Esophagus squamous epithelium (tissue), 5 donors: ENCODE measurements at places on chromosomes 5 and 9.

DNA sequence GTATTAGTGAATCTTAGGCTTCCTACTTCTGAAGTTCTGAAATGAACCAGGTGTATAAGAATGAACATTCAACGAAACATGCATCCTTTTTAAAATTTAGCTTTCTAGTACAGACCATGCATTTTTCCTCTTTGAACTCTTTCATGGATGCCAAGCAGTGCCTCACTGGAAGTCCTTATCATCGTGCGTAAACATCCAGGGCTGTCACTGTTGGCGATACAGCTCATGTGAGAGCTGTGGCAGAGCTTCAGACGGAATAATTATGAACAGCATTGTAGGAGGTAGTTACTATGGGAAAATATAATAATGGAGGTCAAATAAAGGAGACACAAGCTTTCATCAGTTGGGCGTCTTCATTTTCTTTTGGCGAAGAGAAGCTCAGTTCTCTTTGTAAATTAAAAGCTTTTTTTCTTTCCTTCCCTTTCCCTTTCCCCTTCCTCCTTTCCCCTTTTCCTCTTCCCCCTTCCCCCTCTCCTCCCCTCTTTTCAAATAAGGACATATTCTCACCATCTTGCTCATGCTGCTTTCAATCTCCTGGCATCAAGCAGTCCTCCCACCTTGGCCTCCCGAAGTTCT is 167.3 kb downstream of the KDM4C start:
- peaks cover 5% of the 10 kb centered on the region for H3K4me1 ChIP-seq
- H3K27me3 ChIP-seq, result no peaks in the 10 kb centered on the region
- no peak overlapping the region for H3K27ac ChIP-seq
- no peak for DNase-seq
- H3K36me3 ChIP-seq, result no peaks in the 10 kb centered on the region
- no peak overlapping the region for H3K4me3 ChIP-seq

DNA sequence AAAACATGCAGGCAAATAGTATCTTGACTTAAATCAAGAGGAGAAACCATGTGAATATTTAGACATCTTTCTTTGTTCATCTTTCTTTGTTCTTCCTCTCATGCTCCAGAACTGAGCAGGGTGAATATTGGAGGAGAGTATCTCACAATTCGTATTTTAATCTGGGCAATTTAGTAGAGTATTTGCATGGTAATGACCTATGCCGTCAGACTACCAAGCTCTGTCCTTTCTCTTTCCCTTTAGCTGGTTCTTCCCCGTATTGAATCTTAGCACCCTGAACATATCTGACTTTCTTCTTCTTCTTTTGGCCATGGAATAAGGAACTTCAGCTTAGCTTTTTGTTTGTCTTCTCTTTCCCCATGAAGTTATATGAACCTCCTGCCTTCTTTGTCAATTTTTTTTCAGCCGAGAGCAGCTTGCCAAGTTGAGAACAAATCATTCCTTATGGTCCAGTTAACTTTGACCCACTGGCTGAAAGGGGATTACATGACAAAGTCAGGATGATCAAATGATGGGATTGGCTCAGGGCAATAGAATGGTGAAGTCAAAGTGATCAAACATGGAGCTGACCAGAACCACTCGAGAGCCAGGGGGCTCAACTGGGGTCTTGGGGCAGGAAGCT is 95.8 kb downstream of the DAPK1 start:
- peaks cover 12% of the 10 kb centered on the region for H3K27me3 ChIP-seq
- no peak overlapping the region for H3K27ac ChIP-seq
- no peak for DNase-seq
- no peak overlapping the region for H3K4me3 ChIP-seq

DNA sequence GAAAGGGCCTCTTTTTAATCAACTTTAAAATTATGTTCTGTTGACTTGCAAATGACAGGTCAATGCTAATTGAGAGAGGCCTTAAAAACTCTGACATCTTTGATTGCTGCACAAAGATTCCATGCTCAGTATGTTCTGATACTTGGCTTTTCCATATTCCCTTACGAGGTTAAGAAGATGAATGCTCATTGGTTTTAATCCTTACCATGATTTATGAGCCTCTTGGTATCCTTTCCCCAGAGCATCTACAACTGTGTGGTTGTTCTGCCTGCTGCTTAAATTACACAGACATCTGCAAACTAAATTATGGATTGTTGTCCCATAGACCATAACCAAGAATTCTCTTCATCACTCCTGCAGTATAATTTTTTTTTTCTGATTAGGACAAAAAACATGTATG is 352.6 kb downstream of the CDH12 start:
- H3K27ac ChIP-seq, result no peak overlapping the region
- DNase-seq, result no peak
- no peaks in the 10 kb centered on the region for H3K4me1 ChIP-seq
- no peaks in the 10 kb centered on the region for H3K27me3 ChIP-seq

GRCh38 chr5:157473383-157474320 is 13.6 kb downstream of the NIPAL4 start:
- no peak overlapping the region for H3K4me3 ChIP-seq
- no peaks in the 10 kb centered on the region for H3K36me3 ChIP-seq
- H3K27me3 ChIP-seq, result no peaks in the 10 kb centered on the region
- no peak for DNase-seq
- peaks cover 10% of the 10 kb centered on the region for H3K4me1 ChIP-seq

DNA sequence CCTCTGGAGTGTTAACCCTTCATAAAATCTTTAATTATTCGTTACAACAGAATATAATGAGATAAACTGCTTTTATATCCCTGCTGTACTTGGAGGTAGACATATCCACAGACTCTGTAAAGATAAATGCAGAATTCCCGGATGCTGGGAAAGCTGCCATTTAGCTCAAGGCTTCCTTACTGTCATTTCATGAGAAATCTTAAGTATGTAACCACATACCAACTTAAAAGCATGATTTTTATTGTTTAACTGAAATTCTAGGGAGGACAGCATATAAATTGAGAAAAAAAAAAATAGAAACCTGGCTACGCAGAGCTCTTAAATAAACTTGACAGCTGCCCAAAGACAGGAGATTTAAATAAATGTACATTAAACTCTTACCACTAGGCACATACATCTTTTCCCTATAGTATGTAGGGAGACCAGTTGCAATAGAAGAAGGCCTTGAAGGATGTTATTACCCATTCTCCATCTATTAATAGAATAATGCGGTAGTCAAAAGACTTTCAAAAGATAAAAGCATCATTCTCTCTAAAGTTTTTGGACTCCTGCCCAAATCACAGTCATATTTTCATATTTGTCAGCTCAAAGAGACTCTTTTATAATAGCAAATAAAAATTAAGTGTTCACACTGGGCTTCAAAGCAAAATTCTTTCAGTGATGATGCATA is 373.8 kb downstream of the NDUFS4 start:
- no peak overlapping the region for H3K4me3 ChIP-seq
- no peaks in the 10 kb centered on the region for H3K36me3 ChIP-seq
- no peaks in the 10 kb centered on the region for H3K4me1 ChIP-seq
- no peaks in the 10 kb centered on the region for H3K27me3 ChIP-seq
- H3K27ac ChIP-seq, result no peak overlapping the region

- no peaks in the 10 kb centered on the region for H3K27me3 ChIP-seq
- H3K27ac ChIP-seq, result no peak overlapping the region
- DNase-seq, result no peak
Measured at GRCh38 chr5:153630546-153630945, 140.1 kb downstream of the GRIA1 start.

DNA sequence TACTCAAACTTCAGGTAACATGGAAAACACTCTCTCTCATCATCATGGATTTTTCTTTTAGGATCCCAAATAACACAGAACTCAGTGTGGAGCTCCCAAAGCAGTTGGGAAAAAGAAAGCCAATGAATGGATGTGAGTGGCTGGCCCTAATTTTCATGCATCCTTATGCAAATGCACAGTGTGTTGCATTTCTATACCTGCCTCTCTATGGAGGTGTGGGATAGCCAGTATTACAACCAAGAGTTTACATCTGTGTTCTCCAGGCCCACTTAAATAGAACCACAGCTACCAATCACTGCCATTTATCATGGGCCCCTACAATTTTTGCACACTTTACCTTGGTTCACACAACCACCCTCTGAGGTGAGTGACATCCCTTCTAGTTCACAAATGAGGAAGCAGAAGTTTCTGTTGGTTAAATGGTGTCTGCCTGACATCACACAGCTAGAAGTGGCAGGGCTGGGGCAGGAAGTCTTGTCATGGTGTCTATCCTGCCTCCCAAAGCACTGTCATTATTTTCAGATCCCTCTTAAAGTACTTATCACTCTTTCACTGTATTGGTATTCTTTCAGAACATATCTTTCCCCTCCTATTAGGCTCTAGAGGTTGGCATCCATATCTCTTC is 17.3 kb downstream of the MAMDC2 start:
- no peak for DNase-seq
- no peak overlapping the region for H3K4me3 ChIP-seq
- H3K4me1 ChIP-seq, result no peaks in the 10 kb centered on the region
- H3K27me3 ChIP-seq, result no peaks in the 10 kb centered on the region
- peak overlapping the region; percentile 35 for H3K27ac ChIP-seq

GRCh38 chr5:157835041-157835440 is 23.9 kb downstream of the CLINT1 start:
- H3K4me1 ChIP-seq, result no peaks in the 10 kb centered on the region
- no peaks in the 10 kb centered on the region for H3K36me3 ChIP-seq
- no peak overlapping the region for H3K27ac ChIP-seq
- no peak overlapping the region for H3K4me3 ChIP-seq

GRCh38 chr9:977838-978830 is 1.7 kb downstream of the DMRT3 start:
- H3K27me3 ChIP-seq, result peaks cover 20% of the 10 kb centered on the region
- H3K36me3 ChIP-seq, result no peaks in the 10 kb centered on the region
- no peak for DNase-seq
- H3K27ac ChIP-seq, result no peak overlapping the region
- H3K4me3 ChIP-seq, result peak overlapping the region; percentile 43

GRCh38 chr5:127296321-127296720 is 5.7 kb downstream of the MEGF10 start:
- no peak overlapping the region for H3K27ac ChIP-seq
- peaks cover 34% of the 10 kb centered on the region for H3K27me3 ChIP-seq
- H3K4me1 ChIP-seq, result no peaks in the 10 kb centered on the region
- no peak overlapping the region for H3K4me3 ChIP-seq

- peak overlapping the region; percentile 77 for H3K4me3 ChIP-seq
- DNase-seq, result no peak
- H3K4me1 ChIP-seq, result peaks cover 47% of the 10 kb centered on the region
- H3K27me3 ChIP-seq, result no peaks in the 10 kb centered on the region
- peak overlapping the region; percentile 86 for H3K27ac ChIP-seq
Measured at GRCh38 chr9:36191290-36191645, 547 bp downstream of the CLTA start.
